ENCODE measurements at places on chromosomes 2 and 18. TPM values are rescaled to one million over a fixed set of nuclear protein-coding genes. Genes with fewer than 3 reads are reported as not detected.

Gene GALNT5
- 2.2 TPM for total RNA-seq

Gene SP9
- total RNA-seq, result not detected

Gene HOXD10
- not detected for total RNA-seq

Gene DYNC2LI1
- total RNA-seq, result 15.3 TPM

Gene EFHD1
- 18.8 TPM for total RNA-seq

Gene LYPD1
- total RNA-seq, result 51.1 TPM

Gene ATF2
- total RNA-seq, result 55.8 TPM

Gene VWA3B
- total RNA-seq, result not detected

Gene SPATS2L
- 192 TPM for total RNA-seq

Gene LYPD6B
- 1.1 TPM for total RNA-seq

DNA sequence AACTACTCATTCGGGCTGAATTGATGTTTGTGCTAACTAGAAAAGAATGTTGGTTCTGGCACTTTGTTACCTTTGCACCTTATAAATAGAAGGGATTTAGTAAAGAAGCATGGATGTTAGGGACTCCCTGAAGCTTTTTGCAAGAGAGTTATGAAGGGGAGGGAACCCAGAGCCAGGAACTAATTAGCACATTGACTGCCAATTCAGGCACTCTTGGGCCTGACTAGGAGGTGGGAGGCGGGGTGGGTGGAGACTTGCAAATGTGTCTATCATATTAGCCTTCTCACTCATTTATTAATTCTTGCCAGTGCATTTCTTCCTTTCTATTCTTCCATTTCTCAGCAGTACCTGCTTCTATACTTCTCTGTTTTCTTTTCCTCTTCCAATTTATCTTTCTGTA lies 1022.4 kb downstream of the TMEM182 start:
- DNase-seq, result no peak

DNA sequence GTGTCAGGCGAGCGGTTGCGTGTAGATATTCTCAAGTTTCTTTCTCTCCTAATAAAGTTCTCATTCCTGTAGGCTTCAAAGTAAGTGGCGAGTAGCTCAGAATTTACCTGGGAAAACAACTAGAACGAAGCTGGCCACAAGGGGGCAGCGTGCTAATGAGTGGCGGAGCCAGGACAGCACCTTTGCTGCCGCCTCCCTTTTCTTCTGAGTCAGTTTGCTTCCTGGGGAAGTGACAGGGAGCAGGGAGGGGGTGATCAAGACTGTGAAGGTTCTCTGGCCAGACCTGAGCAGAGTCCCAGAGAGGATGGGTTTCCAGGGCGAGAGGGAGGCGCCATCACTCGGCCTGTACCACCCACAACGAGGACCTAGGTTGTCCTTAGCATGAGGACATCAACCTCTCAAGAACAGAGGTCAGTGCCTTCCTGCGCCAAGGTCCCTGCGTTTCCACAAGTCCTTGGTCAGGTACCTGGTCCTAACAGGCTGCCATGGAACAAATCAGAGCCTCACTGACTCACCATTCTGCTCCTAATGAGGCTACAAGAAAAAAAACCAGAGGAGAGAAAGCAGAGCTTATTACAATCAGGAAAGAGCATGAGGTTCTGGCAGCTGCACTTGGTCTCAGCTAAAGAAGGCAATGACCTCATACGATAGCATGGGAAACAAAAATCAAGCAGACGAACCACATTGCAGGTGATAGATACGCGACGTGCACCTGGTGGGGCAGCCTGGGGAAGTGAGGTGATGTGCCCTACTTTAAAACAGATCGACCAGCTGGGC lies 98.7 kb downstream of the PLB1 start:
- peak; percentile 79 for DNase-seq

GRCh38 chr18:68429841-68430240 lies 285.1 kb downstream of the TMX3 start:
- DNase-seq, result peak; percentile 32

- no peak for DNase-seq
These were observed 600.5 kb downstream of the SATB2 start for GRCh38 chr2:198857246-198857645.

GRCh38 chr18:80171054-80171872 lies 62.2 kb downstream of the ADNP2 start:
- DNase-seq, result peak; percentile 83

DNA sequence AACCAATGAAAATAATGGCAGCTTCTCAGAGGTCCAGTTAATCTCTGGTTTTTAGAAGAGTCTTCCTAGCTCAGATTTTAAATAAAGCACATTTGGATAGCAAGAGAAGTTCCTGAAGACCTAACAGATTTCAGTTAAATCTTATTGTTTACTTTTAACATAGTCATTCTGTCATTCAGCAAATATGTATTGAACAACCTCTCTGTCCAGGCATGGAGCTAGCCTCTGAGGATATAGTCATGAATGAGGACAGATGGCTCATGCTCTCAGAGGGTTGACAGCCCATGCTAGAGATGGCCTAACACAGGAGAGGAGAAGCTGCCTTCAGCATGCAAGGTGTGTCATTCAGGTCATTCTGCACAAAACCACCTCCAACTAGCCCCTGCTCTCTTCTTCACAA lies 6.2 kb downstream of the CCBE1 start:
- DNase-seq, result peak; percentile 72

DNA sequence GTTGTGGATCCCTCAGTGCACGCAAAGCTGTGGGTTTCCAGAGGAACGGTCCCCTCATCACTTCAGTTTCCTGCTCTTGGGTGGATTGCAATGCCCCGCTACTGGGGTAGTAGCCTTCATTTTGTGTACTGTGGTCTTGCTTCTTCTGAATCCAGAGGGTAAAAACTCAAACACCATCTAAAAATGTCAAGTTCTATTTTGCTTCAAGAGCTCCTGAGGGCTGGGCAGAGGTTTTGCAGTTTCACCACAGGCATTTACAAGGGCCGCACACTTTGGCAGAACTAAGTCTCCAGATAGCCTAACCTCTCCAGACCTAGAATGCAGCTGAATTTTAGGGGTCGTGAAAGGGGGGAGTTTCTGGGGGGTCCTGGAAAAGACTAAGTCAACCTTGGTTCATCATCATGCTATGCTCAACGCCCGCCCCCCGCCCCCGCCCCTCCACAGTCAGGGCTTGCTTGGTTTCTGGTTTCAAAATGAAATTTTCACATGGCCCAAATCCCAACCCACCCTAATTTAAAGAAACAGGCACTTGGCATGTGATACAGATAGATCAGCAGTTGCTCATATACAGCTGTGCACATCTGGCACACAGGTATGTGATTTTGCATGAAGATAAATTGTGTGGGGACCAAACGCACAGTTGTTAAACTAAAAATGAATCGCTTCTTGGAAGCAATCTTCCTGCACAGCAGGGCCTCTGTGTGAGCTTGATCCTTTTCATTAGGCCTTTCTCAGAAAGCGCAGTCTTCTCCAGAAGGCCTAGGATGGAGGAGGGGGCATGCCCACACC lies 329.6 kb downstream of the OSR1 start:
- peak; percentile 27 for DNase-seq

DNA sequence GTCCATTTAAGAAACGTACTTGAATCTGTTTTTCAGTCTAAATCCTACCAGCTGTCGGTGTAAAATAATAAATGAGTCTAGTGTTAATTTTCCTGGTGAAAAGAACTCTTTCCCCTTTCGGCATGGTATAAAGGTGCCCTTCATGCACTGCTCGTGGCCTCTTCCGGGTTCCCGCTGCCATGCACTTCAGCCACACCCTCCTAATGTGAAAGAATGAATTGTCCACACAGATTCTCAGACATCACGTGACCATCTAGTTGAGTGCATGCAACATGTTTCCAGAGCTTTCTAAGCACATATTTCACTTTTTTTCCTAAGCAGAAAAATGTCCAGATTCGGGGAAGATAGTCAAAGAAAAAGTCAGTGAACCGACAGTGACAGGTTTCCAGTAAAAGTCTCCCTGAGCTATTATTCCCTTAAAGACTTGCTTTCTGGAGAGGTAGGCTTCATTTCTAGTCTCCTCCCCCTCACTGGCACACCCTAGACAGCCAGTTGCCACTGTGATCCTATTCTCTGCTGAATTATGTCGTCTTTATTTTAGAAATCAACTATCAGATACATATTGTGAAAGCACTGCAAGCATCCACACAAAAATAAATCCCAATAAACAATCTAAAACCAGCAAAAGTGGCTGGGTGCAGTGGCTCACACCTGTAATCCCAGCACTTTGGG lies 65.9 kb upstream of the RPL31 start:
- DNase-seq, result no peak

- DNase-seq, result no peak
These were observed 22.8 kb downstream of the CCNYL1 start for GRCh38 chr2:207734264-207734635.

Data from astrocyte (in vitro differentiated cells and primary cell).